Kidney glomerular epithelial cell (primary cell): ENCODE measurements at places on chromosomes 12 and 14.

- DNase-seq: no peak
Measured at GRCh38 chr12:116803013-116803736, 65.1 kb downstream of the RNFT2 start.

GRCh38 chr12:93777254-93777653 lies 100.1 kb downstream of the CRADD start:
- DNase-seq: no peak

DNA sequence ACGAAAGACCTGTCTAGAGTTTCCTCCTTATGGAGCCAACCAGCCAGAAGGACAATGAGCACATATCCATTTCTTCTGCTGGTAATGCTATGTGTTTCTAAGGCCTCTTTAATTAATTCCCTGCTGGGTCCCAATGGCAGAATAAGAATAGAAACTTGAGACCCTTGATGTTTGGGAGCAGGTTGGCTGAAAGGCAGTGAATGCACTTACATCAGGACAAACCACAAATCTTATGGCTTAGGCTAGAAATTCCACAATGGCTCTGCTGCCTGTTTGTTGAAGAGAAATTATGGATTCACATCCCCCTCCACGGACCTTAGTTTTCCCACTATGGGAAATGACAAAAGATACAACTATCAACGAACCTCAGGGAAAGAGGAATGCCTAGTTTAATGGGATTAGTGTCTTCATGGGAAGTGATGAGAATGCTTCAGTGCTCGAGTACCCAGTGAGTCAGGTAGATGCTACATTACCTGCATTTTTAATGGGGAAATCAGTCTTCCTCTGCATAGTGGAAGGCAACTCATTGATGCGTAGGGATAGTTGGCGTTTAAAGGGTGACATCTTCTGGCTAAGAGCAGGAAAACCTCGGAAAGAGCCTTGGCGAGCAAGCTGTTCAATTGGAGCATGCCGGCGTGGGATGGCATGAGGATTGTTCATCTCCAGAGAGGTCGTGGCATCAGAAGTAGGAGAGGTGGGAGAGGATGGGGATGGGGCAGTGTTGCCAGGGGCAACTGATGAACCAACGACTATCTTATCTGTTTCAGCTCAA lies 46.5 kb downstream of the PAPLN start:
- peak; percentile 79 for DNase-seq

GRCh38 chr14:99430491-99430890 lies 50.2 kb downstream of the SETD3 start:
- DNase-seq: peak; percentile 40

GRCh38 chr12:112116232-112117060 lies 7.9 kb upstream of the NAA25 start:
- DNase-seq: no peak
